AG04450 (cell line): ENCODE measurements at places on chromosomes 7 and 10.

DNA sequence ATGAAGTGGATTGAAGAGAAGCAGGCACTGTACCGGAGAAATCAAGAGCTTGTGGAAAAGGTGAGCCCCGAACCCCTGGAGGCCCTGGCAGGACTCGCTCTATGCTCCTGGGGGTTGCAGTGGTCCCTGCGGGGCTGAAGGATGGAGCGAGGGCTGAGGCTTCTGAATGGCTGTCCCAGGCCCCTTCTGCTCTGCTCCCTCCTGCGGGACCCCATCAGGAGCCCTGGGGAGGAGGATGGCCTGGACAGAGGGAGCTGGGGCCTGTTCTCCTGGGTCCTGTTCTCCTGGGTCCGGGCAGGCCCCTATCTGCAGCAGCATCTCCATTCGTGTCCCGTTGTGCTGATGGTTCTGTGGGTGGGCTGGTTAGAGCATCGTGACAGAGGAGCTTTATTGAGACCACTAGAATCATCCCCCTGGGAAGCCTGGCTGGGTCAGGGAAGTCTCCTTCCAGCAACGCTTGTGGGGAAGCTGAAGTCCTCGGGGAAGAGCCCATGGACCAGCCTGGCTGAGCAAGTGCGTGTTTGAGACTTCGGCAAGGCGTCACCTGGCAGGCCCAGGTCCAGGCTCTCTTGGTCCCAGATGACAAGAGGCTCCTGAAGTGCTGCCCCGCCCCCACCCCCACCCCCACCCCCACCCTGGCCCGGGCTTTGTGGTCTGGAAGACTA, 41.1 kb upstream of the DPYSL4 start:
- no peak for DNase-seq

- DNase-seq: no peak
These were observed 116.6 kb upstream of the CDK1 start for GRCh38 chr10:60661637-60662036.

DNA sequence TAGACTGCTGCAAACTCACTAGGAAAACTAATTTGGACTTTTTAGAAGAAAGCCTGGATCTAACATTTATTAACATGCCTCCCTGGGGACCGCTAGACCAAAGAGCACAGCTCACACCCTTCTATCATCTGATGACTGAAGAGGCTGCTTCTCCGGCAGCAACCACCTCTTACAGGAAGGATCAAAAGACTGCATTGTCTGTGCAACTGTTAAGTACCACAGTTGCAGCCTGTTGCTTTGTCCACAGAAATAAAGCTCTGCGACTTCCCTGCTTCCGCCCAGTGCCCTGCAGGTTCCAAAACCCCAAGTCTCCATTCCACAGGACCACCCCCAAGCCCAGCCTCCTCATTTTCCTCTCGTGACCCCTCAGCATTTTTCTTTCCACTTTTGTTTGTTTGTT, 14.0 kb upstream of the PODXL start:
- DNase-seq: no peak

DNA sequence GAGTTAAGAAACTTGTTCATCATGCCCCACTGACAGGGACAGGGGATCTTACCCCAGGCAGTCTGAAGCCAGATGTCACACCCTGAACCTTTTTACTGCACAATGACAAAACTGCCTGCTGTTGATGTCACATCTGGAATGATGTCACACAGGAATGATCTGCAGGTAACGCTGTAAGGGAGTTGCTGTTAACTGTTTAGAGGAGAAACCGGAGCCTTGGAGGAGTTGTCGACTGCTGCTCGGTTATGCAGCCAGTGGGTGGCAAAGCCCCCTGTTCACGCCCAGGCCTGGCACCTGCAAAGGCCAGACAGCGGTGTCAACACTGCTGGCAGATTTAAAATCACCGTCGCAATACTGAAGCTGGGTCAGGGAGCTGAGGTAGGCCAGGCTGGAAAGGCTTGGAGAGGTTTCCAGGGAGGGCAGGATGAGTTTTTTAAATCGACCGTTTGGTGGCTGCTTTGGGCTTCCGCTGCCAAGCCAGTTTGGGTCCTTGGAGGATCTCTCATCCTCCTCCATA, 10.0 kb upstream of the SLIT1 start:
- DNase-seq: no peak

DNA sequence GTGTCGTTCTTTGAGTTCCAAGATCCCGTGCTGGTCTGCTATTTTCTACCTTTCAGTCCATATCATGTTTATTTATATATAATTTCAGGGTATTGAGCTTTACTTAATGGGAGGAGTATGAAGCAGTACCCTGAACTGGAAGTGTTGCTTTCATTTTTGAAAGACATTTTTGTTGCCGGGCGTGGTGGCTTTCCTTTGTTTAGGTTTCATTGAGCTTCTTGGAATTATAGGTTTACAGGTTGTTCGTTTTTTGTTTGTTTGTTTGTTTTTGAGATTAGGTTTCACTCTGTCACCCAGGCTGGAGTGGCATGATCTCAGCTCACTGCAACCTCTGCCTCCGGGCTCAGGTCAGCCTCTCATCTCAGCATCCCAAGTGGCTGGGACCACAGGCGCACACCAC, 7.4 kb downstream of the ZNF487 start:
- no peak for DNase-seq

GRCh38 chr10:36451391-36451970, 673.9 kb upstream of the ANKRD30A start:
- DNase-seq: no peak

DNA sequence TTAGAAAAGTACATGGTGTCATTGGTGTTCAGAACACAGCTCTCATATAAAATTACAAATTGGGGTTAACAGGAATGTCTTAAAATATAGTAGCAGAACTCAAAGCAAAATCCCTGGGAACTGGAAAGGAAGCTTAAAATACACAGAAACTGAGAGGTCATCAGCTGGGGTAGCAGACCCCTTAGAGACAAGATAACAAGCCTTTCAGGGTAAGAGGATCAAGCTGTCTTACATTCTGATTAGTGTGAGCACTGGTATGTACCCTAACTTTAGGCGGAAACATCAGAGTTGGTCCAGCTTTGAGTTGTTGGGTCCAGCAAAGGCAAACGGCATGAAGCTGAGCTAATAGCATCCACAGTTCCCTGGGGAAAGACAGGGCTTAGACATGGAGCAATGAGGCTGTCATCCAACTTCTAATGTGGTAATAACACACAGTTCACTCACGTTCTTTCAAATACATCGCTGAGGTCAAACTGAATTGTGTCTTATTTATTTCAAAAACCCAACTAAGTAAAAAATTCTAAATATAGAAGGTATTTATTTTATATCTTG, 32.6 kb downstream of the ARHGAP21 start:
- no peak for DNase-seq

DNA sequence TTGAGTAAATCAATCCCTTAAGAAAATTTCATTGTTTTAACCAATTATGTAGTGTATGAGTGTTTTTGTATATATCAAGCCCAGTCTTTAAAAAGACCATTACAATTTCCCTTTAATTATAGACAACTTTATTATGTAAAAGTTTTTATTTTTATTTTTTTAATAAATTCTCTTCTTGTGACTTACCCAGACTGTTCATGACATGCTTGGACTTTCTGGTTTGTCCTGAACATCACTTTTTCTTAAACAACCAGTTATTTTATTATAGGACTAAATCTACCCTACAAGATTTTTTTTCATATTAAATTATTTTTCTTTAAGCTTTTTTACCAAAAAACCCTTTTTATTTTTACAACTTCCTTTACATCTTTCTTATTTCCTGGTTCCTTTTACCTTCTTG, 410.4 kb downstream of the ATRNL1 start:
- no peak for DNase-seq

GRCh38 chr7:107025449-107026103, 18.9 kb upstream of the PRKAR2B start:
- no peak for DNase-seq

DNA sequence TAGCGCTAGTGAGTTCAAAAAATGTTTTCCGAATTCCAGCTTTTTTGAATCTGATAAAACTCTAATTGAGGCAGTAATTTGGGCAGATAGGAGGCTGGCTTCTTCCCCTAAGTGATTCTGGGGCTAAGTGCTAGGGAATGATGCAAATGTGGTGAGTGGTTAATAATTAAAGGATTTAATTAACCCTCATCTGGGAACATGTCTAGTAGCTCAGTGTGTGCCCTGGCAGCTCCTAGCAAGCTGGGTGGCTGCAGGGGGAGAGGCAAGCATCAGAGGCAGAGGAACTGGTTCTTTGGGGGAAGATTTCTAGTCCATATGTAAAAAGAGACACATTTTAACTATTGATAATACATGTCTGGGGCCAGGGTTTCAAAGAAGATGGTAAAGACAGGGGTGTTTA, 354.5 kb downstream of the WDR11 start:
- no peak for DNase-seq

DNA sequence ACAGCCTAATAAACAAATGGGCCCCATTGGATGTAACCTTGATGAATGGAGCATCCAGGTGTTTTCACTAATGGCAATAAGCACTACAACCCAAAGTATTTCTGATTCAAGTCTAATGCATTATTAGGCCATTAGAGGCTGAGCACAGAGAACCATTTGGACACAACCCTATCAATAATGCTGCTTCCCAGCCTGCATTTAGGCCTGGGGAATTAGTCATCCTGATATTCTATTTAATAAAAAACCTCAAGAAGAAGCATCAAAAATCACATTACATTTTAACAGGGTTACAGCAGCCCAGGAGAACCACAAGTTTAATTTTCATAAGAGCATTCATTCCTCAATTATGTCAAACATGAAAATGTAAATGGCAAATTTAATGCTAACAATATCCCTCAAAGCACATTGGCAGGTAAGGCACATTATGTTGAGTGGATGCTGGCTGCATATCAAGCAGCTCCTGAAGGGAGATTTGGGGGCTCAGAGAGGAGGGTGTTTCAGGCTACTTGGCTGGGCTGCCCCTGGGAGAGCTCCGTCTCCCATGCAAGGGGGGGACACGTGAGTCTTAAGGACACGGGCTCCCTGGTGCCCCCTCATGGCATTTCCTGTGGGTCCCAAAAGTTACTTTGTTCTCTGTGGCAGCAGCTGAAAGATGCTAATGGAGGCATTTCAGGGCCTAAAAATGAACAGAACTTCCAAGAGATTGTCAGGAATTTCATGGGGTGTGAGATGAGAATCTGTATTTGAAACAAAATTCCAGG, 143.4 kb downstream of the HERPUD2 start:
- DNase-seq: no peak

GRCh38 chr7:73681031-73681430, 2.2 kb downstream of the DNAJC30 start:
- no peak for DNase-seq

DNA sequence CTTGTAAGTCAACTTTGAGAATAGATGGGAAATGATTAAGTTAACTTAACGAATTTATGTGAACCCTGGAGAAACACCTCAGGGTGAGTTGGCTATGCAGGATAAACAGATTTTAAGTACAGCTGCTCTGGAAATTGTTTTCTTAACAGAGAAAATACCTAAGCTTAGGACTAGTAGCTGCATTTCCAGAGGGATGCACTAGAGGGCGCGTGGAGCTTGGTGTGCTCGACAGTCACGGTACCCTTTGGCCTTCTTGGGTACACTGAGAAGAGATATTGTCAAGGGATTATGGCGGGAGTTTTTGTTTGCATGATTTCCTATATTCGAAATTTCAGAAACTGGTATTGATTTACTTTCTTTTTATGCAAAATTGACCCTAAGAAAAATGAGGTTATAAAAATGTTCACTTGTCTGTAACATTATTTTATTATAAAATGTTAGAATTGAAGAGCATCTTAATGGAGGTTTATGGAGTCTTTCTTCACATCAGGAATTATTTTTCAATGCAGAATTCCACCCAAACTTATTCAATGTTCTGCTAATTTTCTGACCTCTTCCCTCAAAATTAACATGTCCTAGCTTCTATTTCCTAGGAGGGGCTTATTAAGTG, 58.4 kb upstream of the MYO3A start:
- DNase-seq: no peak

DNA sequence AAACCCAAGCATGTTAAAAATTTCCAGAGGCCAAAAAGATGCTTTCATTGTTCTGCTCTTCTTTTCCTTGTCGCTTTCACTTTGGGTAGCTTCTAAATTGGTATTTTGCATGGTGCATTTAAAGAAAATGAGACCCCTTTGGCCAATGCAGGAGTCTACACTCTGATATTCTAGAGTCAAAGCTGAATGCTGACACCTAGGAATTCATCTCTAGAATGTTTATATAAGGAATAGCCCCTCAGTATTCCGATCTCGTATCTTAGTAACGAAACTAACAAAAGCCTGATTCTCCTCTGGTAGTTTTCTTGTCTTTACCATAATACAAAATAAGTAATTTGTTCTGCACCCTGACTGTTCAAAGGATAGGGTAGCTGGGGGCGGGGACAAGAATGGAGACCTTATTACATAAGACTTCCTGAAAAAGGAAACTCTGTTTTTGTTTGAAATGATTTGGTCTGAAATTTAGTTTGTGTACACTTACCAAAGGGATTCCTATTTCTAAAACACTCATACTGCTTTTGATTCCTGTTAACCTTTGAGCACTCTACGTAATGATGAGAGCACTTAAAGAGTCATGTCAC, 17.1 kb downstream of the IKZF1 start:
- no peak for DNase-seq

DNA sequence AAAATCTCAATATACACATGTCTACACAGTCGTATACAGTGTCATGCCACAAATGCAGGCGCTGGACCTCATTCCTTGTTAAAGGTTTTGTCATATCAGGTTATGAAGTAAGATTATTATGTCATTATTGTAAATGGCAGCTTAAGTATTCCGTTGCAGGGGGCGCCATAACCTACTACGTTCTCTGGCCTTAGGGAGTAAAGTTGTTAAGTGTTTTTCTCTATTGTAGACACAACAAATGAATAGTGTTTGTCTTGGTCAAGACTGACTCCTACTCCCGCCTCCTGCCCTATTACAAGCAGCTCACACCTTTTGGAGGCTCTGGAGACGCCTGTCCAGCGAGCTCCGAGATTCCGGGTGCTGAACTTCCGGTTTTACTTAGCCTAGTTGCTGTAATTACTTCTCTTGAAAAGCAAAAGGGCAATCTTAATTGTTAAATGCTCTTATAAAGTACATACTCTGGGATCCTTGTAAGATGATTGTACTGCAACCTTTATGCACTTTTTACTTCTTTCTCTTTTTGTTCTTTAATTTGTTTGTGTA, 994 bp downstream of the GATAD1 start:
- no peak for DNase-seq

- DNase-seq: no peak
These were observed 59.6 kb upstream of the GNA12 start for GRCh38 chr7:2903682-2904162.

- DNase-seq: no peak
These were observed 363.4 kb upstream of the MKI67 start for GRCh38 chr10:128489324-128490247.

DNA sequence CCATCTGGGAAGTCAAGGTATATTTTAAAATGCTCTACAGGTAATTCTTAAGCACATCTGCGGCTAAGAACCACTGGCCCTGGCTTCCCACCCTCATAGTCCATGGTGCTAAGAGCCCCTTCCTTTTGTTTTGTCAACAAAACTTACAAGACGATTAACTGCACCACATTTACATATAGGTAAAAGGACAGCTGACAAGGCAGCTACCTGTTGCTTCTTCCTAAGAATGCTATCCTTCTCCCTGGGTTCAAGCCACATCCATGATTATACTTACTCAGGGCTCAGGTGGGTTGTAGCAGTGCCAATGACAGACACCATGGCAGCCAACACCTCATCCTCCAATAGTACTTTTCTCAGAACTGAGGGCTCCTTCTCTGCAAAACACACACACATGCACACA, 16.3 kb downstream of the ZDHHC16 start:
- no peak for DNase-seq

GRCh38 chr10:104291439-104291951, 22.5 kb downstream of the GSTO2 start:
- no peak for DNase-seq

- DNase-seq: no peak
These were observed 273.4 kb downstream of the WDR37 start for GRCh38 chr10:1329622-1330021.
